ENCODE measurements at places on chromosomes 7 and 10.
A peak's percentile ranks its signal among the peaks of the same experiment; 100 is the strongest.

GRCh38 chr10:73773152-73773879 is 8.5 kb upstream of the CHCHD1 start:
- DNase-seq = no peak

DNA sequence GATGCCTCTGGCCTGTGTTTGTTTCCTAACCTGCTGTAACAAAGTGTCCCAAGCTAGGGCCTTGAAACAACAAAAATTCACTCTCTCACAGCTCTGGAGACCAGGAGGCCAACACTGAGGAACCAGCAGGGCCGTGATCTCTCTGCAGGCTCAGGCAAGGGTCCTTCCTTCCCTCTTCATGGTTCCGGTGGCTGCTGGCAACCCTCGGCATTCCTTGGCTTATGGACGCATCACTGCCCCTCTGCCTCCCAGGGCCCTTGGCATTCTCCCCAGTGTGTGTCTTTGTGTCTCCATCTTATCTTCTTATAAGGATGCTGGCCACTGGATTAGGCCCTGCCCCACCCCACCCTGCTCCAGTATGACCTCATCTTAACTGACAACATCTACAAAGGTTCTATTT is 17.0 kb downstream of the CNPY1 start:
- DNase-seq = no peak

GRCh38 chr7:127667017-127667670 is 15.2 kb downstream of the SND1 start:
- no peak for DNase-seq

DNA sequence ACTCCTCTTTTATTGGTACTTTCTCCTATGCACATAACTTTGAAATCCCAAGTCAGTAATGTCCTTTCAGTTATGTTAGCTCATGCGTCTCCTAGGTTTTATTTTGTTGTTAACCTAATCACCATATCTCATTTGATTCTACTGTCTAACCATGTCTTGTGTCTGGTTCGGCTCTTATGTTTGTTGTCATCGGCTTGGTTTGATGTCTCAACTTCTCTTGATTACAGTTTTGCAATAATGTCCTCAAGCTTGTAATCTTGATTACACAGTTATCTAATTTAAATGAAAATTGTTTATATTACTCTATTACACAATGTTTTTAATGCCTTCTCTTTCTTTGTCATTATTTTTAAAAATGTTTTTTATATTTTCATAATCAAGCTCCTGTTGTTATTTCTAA is 35.9 kb upstream of the SEMA3A start:
- DNase-seq = no peak

- DNase-seq = peak; percentile 9
Measured at GRCh38 chr10:116444527-116445142, 17.0 kb downstream of the PNLIPRP3 start.

GRCh38 chr7:30256349-30256858 is 28.0 kb upstream of the ZNRF2 start:
- DNase-seq = no peak

GRCh38 chr7:158284617-158285382 is 302.8 kb downstream of the PTPRN2 start:
- DNase-seq = no peak

DNA sequence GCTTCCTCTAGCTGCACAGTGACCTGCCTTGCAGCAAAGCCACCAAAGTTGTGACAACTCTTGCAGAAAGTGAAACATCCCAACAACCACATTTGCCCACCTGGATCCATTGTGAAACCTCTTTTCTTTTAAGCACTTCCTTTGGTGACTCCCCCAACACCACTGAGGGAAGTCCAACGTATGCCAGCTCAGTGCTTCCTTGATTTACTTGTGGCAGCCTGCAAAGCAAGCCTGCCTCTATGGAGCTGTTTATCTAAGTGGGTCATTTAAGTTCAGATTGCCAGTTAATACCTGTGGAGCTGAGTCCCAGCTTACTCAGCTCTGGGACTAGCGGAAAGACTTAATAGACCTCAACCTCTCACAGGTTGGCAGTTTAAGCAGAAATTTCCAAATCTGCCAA is 230.8 kb upstream of the GHITM start:
- no peak for DNase-seq

GRCh38 chr10:3347413-3348182 is 175.0 kb upstream of the PITRM1 start:
- no peak for DNase-seq

Measured in CD4-positive, alpha-beta T cell treated with Interleukin-15 for 4 hours (primary cell).